Activated CD8-positive, alpha-beta T cell treated with anti-CD3 and anti-CD28 coated beads, Interleukin-2, amount 10 ng/mL, durations not matched to agents 7 days and 5 days (primary cell): ENCODE measurements at places on chromosomes 6 and 20.

GRCh38 chr6:25478973-25479372, 173.0 kb upstream of the SCGN start:
- no peaks in the 10 kb centered on the region for H3K4me1 ChIP-seq
- H3K4me3 ChIP-seq: no peak overlapping the region
- H3K27ac ChIP-seq: no peak overlapping the region
- no peak for DNase-seq
- H3K27me3 ChIP-seq: no peaks in the 10 kb centered on the region

DNA sequence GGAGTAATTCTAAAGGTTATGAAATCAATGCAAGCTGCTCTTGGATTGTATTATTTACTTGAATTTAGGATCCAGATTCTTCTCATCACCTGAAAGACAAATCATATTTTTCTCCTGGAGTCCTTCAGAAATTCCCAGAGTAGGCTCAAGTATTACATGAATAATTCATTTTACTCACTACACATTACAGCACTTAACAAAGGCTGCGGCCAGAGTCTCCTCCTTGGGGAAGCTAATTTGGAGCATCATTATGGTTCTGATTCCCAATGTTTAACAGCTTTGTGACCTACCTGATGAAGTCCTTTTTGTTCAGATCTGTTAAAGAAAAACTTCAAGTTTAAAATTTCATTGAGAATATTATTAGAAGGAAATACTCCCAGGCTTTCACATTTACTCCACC, 28.7 kb downstream of the GRIK2 start:
- H3K4me3 ChIP-seq: no peak overlapping the region
- H3K27ac ChIP-seq: no peak overlapping the region
- no peak for DNase-seq
- H3K4me1 ChIP-seq: no peaks in the 10 kb centered on the region
- H3K36me3 ChIP-seq: no peaks in the 10 kb centered on the region

- H3K4me1 ChIP-seq: no peaks in the 10 kb centered on the region
- no peak overlapping the region for H3K4me3 ChIP-seq
- H3K36me3 ChIP-seq: no peaks in the 10 kb centered on the region
- DNase-seq: no peak
- no peak overlapping the region for H3K27ac ChIP-seq
Observed at GRCh38 chr20:61562897-61563504, 310.9 kb downstream of the CDH4 start.

- H3K27ac ChIP-seq: no peak overlapping the region
- no peaks in the 10 kb centered on the region for H3K27me3 ChIP-seq
- no peak for DNase-seq
Observed at GRCh38 chr20:42391807-42392206, 773.6 kb upstream of the CHD6 start.

- peaks cover 72% of the 10 kb centered on the region for H3K36me3 ChIP-seq
- H3K27ac ChIP-seq: peak overlapping the region; percentile 94
- H3K4me1 ChIP-seq: peaks cover 60% of the 10 kb centered on the region
- peak overlapping the region; percentile 47 for H3K4me3 ChIP-seq
- no peaks in the 10 kb centered on the region for H3K27me3 ChIP-seq
- peak; percentile 33 for DNase-seq
Observed at GRCh38 chr6:108875161-108875555, 26.9 kb downstream of the ARMC2 start.

DNA sequence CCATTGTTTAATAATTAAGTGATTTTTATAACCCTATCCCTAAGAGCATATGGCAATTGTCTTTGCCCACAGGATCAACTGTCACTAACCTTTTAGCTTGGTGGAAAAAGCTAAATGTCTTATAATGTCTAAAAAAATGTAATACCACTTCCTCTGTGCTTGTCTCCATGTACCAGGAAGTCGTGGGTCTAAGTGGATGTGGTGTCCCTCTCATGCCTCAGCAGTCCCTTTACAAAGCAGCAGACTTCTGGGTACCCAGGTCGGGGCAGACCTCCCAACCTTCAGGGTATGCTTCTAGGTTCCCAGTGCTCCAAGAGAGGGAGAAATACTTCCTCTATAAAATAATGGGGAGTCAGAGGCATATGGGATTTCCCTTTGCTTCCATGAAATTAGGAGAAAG, 74.7 kb downstream of the ZHX3 start:
- DNase-seq: peak; percentile 59
- peak overlapping the region; percentile 43 for H3K27ac ChIP-seq
- no peaks in the 10 kb centered on the region for H3K27me3 ChIP-seq
- H3K4me3 ChIP-seq: no peak overlapping the region
- H3K36me3 ChIP-seq: no peaks in the 10 kb centered on the region
- peaks cover 41% of the 10 kb centered on the region for H3K4me1 ChIP-seq

DNA sequence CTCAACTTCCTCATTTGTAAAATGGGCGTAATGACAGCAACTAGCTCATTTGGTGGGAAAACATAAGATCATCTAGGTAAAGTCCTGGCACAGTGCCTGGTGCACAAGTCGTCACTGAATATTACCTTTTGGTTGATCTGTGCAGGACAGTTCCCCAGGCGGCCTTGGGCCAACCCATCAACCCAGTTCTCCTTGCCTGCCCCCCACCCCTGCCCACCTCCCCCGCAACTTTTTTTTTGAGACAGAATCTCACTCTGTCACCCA, 99.2 kb downstream of the JPH2 start:
- H3K4me3 ChIP-seq: no peak overlapping the region
- no peak for DNase-seq
- H3K27me3 ChIP-seq: peaks cover 30% of the 10 kb centered on the region
- peaks cover 8% of the 10 kb centered on the region for H3K4me1 ChIP-seq
- H3K27ac ChIP-seq: no peak overlapping the region
- no peaks in the 10 kb centered on the region for H3K36me3 ChIP-seq

- H3K27ac ChIP-seq: no peak overlapping the region
- DNase-seq: no peak
- H3K4me1 ChIP-seq: no peaks in the 10 kb centered on the region
- H3K27me3 ChIP-seq: no peaks in the 10 kb centered on the region
- no peaks in the 10 kb centered on the region for H3K36me3 ChIP-seq
Observed at GRCh38 chr6:161815965-161816364, 542.1 kb upstream of the AGPAT4 start.

DNA sequence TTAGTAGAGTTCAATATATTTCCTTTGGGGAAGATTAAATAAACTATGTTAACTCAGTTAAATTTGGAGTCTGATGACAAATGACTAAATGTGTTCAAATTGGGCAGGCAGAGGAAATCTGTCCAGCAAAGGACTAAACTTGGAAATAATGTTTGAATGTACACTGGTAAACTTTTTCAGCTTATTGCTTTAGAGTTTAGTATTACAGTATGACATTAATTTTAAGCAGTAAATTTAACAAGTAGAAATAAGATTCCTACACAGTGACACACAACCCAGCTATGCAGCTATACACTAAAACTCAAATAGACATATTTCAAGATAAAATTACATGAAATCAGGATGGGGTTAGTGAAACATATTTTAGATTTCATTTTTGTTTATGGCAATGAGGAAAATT, 42.6 kb upstream of the HDGFL1 start:
- no peak overlapping the region for H3K4me3 ChIP-seq
- H3K36me3 ChIP-seq: no peaks in the 10 kb centered on the region
- no peaks in the 10 kb centered on the region for H3K4me1 ChIP-seq
- no peak overlapping the region for H3K27ac ChIP-seq

DNA sequence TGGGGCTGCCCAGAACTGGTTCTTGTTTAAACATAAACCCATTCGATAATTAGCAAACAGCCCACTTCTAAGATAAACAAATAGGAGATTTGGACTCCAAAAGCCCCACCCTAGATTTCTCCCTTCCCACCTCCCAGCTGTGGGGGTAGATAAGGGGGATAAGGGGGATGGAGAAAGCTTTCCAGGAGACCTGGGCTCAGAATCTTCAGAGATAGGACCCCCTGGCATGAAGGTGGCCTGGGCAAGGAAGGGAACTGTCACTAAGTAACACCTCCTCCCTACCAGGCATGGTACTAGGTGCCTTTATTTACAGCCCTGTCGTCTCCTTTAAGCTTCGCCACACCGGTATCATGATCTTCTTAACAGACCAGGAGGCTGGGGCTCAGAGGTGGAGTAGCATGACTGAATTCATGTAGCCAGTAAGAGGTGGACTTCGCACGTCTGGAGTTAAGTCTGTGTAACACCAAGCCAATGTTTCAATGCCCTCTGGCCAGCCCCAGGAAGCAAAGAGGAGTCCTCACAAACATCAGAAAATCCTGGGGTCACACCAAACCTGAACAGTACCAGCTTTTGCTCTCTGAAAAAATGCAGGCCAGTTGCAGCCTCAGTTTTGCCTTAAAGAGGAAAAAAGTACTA, 4.6 kb downstream of the SDC4 start:
- no peaks in the 10 kb centered on the region for H3K36me3 ChIP-seq
- no peaks in the 10 kb centered on the region for H3K27me3 ChIP-seq
- peaks cover 33% of the 10 kb centered on the region for H3K4me1 ChIP-seq
- no peak overlapping the region for H3K4me3 ChIP-seq

- peaks cover 10% of the 10 kb centered on the region for H3K27me3 ChIP-seq
- no peaks in the 10 kb centered on the region for H3K36me3 ChIP-seq
- no peak for DNase-seq
- H3K4me1 ChIP-seq: no peaks in the 10 kb centered on the region
Observed at GRCh38 chr6:118147511-118147910, 240.4 kb downstream of the SLC35F1 start.

- H3K27ac ChIP-seq: no peak overlapping the region
- DNase-seq: no peak
- no peak overlapping the region for H3K4me3 ChIP-seq
- no peaks in the 10 kb centered on the region for H3K36me3 ChIP-seq
Observed at GRCh38 chr6:154343473-154344308, 12.9 kb downstream of the IPCEF1 start.

- DNase-seq: no peak
Observed at GRCh38 chr6:37459981-37460800, 27.2 kb downstream of the CMTR1 start.
